Activated CD8-positive, alpha-beta memory T cell treated with anti-CD3 and anti-CD28 coated beads for 1 hour (primary cell): ENCODE measurements at places on chromosomes 6 and 20.

DNA sequence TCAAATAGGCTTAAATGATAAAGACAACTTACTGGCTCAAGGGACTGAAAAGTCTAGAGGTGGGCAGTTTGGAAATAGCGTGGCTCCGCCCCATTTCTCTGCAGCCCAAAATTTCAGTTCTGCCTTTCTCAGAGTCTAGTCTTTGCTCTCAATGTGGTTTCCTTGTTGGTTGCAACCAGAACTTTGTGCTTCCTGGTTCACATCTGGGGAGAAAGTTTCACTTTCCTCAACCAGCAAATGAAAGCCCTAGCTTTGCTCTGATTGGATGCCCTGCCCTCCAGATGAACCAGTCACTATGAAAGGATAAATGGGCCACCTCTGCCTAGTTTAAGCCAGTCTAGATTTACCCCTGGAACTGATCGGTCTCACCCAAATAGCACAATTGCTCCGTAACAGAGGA lies 14.9 kb downstream of the SYCP2L start:
- no peak for DNase-seq

GRCh38 chr20:57900226-57900905 lies 190.6 kb upstream of the PMEPA1 start:
- no peak for DNase-seq

DNA sequence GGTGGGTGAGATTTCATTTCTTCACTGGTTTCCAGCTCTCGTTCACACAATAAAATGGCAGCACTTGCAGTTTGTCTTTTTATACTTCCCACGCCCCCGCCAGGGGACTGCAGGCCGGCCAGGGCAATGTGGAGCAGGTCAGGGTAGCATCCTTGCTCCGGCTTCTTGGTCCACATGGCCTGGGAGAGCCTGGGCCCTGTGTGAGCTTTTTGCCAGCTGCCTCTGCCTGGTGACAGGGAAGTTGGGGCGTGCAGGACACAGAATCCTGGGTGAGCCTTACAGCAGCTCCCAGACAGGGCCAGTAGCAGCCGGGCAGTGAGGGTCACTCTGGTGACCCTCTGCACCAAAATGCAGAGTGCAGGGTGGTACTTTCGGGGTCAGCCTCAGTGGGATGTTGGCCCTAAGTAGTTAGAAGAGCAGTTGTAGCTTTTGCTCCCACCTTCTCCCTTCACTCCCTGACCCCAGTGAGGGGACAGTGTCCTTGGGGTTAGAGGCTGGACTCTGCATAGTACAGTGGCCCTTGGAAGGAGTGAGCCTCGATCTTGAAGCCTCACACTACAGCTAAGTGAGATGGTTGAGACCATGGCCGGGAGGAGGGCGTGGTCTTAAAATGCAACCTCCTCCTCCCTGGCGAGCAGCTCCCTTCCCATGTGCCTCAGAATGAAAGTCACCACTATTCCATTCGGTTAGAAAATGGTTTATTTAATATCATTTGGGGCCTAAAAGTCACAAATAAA lies 23.8 kb downstream of the PYGB start:
- no peak for DNase-seq

GRCh38 chr6:149843051-149843633 lies 21.0 kb downstream of the LRP11 start:
- DNase-seq, result no peak

- DNase-seq, result no peak
Measured at GRCh38 chr6:147664092-147664491, 155.6 kb downstream of the SAMD5 start.

DNA sequence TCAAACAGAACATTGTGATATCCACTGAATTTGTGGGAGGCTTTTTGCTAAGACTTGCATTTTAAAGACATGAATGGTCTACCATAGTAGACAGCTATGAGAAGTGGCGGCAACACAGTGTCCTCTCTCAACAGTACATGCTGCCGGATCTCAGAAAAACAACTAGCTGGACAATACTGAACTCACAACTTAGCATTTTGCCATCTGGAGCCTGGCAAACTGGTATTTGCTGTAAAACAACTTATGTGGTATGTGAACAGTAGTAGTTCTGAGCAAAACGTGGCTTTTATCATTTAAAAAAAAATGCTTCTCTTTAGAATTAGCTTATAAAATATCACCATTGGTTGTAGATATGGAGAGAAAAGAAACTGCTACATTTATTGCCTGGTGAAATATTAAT lies 3.3 kb upstream of the PXDC1 start:
- no peak for DNase-seq
